Stimulated activated CD4-positive, alpha-beta T cell treated with anti-CD3 and anti-CD28 coated beads, Interleukin-1b, Interleukin-23, amount 100 ng/mL, for 48 hours (primary cell): ENCODE measurements at places on chromosomes 11 and 22.

- DNase-seq: no peak
Measured at GRCh38 chr22:27713461-27713860, 88.1 kb downstream of the MN1 start.

GRCh38 chr22:38204784-38205183 is 3.0 kb downstream of the MAFF start:
- DNase-seq: no peak

GRCh38 chr22:36493690-36494110 is 12.3 kb upstream of the TXN2 start:
- DNase-seq: no peak

- DNase-seq: no peak
Measured at GRCh38 chr11:86641537-86642261, 30.7 kb downstream of the ME3 start.

DNA sequence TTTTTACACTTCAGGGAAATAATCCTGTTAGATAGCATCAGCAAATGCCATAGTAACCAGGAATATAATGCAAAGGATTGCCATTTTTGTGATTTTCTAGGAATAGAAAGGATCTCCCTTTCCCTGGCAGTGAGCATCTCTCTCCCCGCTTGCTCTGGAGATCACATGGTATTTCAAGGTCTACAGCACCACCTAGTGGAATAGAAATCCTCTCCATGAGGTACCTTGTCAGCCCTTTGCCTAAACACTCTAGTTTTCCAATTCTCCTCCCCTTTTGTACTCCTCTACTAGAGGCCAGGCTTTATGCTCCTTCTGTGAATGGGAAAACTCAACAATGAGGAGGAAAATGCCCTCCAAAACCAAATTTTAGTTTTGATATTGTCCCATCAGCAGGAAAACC is 78.4 kb downstream of the XRRA1 start:
- DNase-seq: no peak

GRCh38 chr11:109514313-109515018 is 92.5 kb downstream of the C11orf87 start:
- no peak for DNase-seq

DNA sequence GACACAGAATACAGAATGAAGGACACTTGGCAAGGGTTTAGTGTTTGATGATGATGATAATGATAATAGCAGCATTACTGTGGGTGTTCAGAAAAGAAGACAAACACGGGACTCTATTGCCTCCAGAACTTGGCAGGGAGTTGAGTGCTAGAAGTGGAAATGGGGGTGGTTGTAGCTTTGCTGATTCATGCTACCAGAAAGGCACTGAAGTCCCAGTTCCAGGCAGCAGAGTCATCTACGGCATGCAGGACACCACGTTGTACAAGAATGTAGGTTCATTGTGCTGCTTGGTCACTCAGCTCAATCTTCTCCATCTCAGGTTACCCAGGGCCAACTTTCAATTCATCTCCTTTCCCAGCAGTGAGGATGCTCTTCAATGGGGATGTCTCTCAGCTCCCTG is 115.7 kb downstream of the NTM start:
- DNase-seq: no peak

GRCh38 chr22:31753005-31753633 is 700 bp upstream of the DEPDC5 start:
- no peak for DNase-seq

- DNase-seq: no peak
Measured at GRCh38 chr11:115134926-115135325, 369.3 kb downstream of the CADM1 start.

GRCh38 chr11:65182258-65183170 is 786 bp downstream of the CAPN1 start:
- DNase-seq: no peak

DNA sequence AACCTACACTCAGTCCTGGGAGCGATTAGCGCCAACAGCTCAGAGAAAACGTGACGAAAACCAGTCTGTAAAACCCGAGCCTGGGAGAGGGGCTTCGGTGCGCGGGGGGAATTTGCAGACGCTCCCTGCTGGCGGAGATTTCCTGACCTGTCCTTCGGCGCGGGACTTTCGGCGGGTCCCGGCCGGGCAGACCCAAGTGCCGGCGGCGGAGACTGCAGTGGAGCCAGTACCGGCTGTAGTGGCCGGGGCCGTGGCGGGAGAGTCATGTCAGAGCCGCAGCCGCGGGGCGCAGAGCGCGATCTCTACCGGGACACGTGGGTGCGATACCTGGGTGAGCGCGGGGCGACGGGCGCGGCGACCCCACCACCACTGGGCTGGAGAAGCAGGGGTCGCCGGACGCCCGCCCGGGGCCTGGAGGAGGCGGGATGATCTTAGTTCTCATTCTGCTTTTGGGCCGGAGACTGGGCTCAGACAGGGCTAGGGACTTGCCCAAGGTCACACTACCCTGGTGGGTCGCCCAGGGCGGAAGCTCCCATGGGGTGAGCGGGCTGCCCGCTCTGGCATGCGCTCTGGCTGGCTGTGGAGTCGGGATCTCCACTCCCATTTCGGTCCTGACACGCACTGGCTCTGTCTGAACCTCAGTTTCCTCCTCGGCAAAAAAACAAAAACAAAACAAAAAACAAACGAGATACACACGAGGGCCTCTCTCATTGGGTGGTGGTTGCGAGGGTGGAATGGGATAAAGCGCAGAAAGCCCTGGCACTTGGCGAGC is at the start of gene MTFP1:
TSS of gene MTFP1 (plus strand) at position 153 of the 772 bp plus-strand sequence. CDS start at position 265, 112 bp downstream.
- DNase-seq: peak; percentile 45

DNA sequence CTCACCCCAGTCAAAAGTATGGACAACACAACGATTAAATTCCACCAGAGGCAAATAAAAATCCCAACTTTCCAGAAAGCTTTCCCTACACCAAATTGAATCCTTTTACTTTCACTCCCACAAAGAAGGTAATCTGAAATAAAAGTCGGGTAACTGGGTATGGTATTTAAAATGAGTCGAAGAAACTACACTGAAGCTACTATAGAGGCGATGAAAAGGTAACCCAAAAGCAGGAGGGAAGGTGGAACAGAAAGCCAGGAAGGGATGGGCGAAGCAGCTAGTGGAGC is 1.1 kb downstream of the PICALM start:
- DNase-seq: no peak

GRCh38 chr11:46281371-46281831 is 3.9 kb downstream of the CREB3L1 start:
- DNase-seq: no peak

DNA sequence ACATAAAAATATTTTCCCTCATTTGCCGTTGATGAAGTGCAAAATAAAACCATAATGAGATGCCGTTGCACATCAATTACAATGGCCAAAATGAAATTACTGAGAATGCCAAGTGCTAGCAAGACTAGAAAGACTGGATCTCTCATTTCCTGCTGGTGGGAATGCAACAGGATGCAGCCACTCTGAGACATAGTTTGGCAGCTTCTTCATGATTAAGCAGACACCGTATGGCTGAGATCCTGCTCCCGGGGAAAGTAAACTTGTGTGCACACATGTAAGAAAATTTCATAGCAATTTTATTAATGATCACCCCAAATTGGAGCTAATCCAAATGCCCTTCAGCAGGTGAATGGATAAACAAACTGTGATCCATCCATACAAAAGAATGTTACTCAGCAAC is 1013.2 kb downstream of the TBC1D22A start:
- DNase-seq: no peak

- no peak for DNase-seq
Measured at GRCh38 chr11:134554106-134554505, 142.1 kb upstream of the B3GAT1 start.

GRCh38 chr11:8105666-8106065 is 24.7 kb downstream of the TUB start:
- DNase-seq: no peak

DNA sequence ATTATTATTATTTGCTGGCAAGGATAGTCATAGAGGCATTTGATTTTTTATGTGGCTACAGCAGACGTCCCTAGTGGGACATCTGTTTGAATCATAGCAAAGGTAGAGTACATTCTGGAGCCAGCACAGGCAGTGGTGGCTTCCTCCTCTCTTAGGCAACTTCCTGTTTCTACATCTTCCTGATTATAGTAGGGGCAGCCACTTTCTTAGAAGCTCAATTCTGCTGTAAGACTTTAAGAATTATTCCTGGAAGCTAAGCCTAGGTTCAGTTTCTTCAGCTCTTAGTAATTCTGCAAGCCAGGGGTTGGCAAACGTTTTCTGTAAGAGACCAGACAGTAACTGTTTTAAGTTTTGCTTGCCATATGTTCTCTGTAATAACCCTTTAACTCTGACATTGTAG is 129.3 kb upstream of the TENM4 start:
- DNase-seq: no peak

- no peak for DNase-seq
Measured at GRCh38 chr22:49373801-49374226, 453.9 kb downstream of the BRD1 start.

DNA sequence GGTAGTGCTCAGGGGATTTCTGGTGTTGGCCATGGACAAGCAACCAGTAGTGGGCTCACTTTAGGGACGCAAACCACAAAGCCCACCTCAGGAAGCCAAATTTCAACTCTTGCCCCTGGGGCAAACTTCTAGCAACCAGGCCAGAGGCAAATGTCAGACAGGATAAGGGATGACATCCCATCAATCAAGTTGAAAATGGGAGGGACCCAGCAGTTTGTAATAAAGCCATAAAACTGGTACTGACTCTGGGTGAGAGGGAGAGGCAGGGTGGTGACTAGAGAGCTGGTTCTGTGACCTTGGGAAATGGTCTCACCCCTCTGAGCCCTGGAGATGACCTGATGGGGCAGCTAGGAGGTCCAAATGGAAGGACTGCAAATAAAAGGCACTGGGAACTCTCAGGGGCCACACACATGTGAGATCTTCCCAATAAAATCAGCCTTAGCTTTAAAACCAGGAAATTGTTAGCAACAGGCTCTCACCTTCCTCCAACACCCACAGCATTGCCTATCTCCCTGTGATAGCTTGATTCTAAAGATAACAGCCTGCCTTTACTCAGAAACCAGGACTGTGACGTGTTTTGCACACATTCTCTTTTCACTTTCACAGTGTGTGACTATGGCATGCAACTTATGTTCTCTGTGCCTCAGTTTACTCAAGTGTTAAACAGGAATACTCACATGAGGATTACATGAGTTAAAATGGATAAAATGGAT is 6.4 kb upstream of the TBC1D10A start:
- no peak for DNase-seq

DNA sequence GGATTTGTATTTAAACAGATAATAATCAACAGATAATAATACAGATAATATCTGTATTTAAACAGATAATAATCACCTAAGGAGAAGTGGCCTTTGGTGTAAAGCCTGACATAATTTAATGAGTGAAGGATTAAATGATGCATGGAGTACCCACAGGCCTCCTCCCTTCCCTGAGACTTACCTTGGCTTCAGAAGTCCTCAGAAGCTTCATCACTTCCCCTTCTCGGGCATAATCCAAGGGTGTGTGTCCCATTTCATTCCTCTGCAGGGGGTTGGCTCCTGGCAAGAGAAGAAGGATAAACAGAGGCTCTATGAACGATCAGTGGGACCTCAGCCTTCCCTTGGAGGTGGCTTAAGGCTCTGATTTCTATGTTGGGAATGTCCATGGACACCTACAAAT is 85.5 kb upstream of the PHOX2A start:
- DNase-seq: no peak

- DNase-seq: no peak
Measured at GRCh38 chr11:86421946-86422345, 47.3 kb downstream of the CCDC81 start.

DNA sequence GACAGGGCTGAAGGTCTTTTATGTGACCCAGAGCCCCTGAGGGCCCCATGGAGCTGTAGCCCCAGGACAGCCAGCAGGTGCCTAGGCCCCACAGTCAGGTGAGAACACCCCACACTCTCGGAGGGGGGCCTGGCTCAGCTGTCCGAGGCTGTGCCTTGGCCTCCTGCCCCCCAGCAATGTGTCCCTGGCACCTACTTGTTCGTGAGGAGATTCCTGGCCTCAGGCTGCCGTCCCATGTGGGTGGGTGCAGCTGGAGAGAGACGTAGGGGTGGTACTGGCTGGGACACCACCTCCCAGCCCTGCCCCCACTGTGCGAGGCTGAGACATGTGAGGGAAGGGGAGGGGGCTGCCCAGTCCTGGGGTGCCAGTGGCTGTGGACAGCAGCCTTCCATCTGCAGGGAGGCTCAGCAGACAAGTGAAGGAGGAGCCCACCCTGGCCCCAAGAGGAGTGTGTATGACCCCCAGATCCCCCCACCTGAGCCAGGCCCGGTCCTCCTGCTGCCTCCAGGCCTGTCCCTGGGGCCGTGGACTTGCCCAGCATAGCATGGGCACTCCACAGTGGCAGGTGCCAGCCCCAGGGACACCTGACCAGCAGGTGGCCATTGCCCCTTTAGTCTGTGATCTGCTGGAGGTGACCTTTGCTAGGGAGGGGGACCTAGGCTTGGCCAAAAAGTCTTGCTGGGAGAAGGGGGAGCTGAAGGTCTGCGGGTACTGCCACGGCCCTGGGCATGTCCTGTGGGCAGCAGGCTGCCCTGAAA is 17.0 kb downstream of the IL17REL start:
- DNase-seq: no peak

GRCh38 chr11:125345421-125346178 is 150.5 kb downstream of the FEZ1 start:
- peak; percentile 36 for DNase-seq

- DNase-seq: no peak
Measured at GRCh38 chr11:22617868-22618267, 7.8 kb downstream of the FANCF start.

DNA sequence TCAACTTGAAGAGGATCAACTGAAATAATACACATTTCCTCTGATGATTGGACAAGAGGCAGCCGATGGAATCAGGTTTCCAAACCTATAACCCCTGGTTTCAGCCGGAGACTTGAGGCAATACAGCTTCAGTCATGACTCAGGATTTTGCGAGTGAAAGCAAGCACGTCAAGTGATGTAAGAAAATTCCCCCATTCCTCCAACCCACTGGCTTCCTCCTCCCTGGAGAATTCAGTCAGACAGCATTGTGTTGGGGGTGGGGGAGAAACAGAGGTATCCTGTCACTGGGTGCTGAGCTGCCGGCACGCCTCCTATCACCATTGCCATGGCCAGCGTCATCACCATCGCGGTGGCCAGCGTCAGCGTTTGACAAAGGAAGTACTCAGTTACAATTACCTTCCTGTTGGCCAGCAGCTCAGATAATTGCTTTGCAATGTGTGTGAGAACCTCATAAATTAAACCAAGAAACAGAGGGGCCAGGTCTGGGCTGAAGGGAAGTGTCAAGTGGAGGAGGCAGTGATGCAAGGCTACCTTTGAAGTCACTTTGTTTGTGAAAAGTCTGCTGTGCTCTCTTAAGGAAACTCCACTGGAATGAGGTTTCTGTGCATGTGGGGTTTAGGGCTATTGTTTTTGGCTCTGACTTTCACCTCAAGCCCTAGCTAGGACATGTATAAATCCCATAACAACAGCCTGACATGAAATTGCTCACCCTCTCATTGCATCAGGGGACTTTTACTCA is 50.2 kb downstream of the LIF start:
- peak; percentile 71 for DNase-seq

- DNase-seq: no peak
Measured at GRCh38 chr11:115202900-115203552, 301.2 kb downstream of the CADM1 start.

GRCh38 chr22:29375398-29376076 is 12.8 kb downstream of the AP1B1 start:
- peak; percentile 30 for DNase-seq
